Left lung (tissue), 14 donors: ENCODE measurements at places on chromosomes 1 and 21. TPM values are rescaled to one million over a fixed set of nuclear protein-coding genes. Genes with fewer than 3 reads are reported as not detected.

DNA sequence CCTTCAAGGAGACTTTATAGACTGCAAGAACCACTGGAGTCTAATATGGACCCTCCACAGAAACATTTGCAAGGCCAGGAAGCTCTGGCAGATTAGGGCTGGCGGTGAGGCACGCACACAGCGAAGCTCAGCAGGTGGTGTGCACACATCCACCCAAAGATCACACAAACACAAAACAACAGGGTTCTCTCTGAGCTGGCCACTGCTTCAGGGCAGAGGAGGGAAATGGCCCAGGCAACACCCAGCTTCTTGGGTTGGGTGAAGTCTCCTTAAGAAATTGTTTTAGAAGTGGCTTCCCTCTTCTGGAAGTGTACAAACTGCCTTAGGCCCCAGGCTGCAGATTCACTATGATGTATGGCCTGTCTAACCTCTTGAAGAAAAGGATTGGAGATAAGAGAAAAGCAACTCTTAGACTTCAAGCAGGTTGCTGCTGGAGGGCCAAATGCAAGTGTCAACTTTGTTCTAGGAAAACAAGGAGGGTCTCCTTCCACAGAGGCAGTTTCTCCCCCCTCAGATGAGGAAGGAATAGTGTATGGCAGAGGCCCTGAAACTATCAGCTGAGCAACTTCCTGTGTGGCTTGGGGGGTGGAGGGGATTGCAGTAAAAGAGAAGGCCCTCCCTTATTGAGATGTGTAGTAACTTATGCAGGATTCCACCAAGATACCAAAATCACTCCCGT, 2.0 kb downstream of the RCSD1 start:
- DNase-seq, result no peak

DNA sequence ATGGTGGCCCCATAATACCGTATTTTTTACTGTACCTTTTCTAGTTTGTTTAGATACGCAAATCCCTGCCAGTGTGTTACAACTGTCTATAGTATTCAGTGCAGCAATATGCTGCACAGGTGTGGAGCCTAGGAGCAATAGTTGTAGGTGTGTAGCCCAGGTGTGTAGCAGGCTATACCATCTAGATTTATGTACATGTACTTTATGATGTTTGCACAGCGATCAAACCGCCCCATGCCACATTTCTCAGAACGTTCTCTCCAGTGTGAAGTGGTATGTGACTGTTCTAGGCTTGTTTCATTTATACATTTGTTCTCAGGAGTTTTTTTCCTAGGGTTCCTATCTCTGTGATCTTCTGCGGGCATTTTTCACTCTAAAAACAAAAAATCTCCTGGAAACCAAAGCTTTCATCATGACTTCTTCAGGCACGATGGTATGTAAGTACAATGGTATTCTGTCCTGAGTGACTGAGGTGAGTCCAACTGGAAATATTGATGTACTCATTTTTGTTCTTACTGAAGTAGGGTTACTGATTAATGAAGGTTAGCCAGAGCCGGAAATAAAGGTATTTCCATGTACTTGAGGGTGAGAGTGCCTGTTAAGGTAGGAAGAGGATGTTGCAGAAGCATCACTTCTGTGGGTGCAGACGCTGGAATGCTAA, 153.0 kb downstream of the GABPA start:
- DNase-seq, result no peak

DNA sequence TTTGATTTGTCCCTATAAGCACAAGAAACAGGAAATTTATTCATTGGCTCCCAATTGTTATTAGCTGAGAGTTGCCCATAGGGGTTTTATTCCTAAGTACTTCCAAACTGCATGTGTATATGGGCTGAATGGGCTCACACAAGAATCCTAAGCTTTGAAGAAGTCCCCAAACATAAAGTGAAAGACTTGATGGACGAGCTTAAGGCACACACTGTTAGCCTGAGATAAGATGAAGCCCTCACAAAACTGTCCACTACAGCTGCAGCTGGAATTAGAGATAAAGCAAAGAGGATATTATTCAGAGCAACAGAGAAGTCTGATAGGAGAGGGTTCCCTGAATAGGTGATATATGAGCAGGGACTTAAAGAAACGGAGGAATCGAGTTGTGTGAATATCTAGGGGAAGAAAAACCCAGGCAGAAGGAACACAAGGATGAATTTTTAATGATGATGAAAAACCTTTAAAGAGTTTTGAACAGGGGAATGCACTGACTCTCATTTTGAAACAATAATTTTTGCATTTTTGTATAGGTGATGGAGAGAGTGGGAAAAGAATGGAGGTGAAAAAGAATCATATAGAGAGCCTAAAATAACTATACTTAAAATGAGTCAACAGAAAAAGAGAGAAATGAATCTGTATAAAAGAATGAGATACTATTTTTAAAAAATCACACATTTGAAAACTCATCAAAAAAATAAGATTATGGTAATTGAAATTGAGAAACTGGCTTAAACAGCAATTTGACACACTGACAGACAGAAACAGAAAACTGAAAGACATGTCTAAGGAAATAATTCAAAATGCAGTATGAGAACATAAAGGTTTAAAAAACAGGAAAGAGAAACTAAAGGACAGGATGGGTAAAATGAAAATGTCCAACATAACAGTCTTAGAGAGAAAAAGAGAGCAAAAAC, 133.6 kb upstream of the POGK start:
- no peak for DNase-seq

GRCh38 chr1:230879778-230880177, 11.5 kb upstream of the C1orf198 start:
- DNase-seq, result no peak

GRCh38 chr1:12047120-12047876, 15.8 kb upstream of the TNFRSF8 start:
- DNase-seq, result no peak

- no peak for DNase-seq
These were observed 66.4 kb upstream of the CASZ1 start for GRCh38 chr1:10862743-10863335.

- no peak for DNase-seq
These were observed 23.5 kb upstream of the CR2 start for GRCh38 chr1:207430602-207431001.

DNA sequence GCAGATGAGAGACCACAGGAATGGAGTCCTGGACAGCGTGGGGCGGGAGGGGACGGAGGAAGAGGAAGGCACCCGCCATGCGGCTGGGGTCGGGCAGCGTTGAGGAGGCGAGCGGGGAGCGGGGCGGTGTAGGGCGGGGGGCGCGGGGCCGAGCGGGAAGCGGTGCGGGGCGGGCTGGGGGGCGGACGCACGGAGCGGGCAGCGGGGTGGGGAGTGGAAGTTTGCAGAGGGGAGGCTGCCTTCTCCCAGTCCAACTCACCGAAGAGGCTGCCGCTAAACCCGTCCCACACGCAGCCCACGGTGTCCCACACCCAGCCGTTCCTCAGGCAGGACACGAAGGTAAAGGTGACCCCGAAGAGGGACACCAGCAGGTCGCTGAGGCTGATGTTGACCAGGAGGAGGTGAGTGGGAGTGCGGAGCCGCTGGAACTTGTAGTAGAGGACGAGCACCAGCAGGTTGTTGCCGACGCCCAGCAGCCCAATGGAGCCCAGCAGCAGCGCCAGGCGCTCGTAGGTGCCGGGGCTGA, 483 bp downstream of the CHML start:
- DNase-seq, result peak; percentile 86

DNA sequence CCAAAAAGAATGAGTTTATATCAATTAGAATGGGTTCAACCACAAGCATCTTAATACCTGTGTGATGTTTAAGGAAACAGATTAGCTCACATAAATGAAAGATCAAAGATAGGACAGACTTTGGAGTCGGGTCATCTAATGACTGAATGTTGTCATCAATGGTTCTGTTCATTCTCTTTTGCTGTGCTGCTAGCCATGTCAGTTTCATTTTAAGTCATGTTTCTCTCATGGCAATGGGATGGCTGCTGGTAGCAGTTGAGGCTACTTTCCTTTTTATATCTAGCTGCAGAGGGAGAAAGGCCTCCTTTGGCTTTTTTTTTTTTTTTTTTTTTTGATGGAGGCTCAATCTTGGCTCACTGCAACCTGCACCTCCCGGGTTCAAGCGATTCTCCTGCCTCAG, 86.9 kb upstream of the SPAG17 start:
- no peak for DNase-seq

- peak; percentile 2 for DNase-seq
These were observed 21.8 kb upstream of the LHX4 start for GRCh38 chr1:180208264-180208663.

DNA sequence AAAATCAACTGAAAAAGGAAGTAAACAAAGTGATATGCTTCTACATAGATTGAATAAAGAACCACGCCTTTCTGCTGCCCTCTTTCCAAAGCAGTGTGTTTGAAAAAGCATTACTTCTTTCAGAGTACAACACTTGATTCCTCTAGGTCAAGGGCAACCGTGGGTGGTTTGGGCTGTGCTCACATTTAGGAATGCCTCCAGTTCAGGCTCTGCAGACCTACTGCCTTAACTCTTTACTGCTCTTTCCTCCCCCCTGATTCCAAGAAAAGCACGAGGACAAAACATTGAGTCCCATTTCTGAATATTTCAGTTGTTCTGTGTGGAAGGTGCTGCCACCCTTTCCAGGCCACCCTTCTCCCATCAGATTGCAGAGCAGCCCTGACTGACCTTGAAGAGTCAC, 45.2 kb downstream of the ADAMTS1 start:
- DNase-seq, result no peak

GRCh38 chr1:93603601-93604000, 78.0 kb downstream of the BCAR3 start:
- no peak for DNase-seq

DNA sequence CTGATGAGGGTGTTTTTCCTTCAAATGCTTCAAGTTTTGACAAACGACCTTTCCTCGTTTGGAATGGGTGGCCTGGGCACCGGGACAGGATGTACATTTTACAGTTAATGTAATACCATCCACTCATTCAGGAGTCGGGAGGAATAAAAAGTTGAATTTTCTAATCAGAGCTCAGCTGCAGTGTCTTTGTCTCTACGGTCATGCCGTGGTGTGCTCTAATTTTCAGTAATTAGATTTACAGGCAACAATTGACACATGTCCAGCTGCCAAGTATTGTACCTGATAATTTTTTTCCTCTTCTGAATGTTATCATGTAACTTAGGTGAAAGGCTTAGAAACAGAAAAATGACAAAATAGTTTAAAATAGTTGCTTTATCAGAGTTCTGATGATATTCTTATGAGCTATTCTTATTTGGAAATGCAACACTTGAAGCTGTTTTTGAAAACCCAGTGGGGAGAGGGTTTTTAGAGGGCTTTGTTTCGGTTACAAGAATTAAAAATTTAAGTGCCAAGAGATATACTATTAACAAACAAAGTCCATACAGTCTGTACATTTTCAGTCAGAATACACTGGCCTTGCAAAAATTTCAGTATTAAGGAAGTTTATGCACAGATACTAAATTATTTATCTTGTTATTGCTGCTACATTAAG, 1.0 kb downstream of the CDKN2C start:
- DNase-seq, result no peak

- DNase-seq, result no peak
These were observed 718.3 kb upstream of the PTBP2 start for GRCh38 chr1:96002969-96003964.

DNA sequence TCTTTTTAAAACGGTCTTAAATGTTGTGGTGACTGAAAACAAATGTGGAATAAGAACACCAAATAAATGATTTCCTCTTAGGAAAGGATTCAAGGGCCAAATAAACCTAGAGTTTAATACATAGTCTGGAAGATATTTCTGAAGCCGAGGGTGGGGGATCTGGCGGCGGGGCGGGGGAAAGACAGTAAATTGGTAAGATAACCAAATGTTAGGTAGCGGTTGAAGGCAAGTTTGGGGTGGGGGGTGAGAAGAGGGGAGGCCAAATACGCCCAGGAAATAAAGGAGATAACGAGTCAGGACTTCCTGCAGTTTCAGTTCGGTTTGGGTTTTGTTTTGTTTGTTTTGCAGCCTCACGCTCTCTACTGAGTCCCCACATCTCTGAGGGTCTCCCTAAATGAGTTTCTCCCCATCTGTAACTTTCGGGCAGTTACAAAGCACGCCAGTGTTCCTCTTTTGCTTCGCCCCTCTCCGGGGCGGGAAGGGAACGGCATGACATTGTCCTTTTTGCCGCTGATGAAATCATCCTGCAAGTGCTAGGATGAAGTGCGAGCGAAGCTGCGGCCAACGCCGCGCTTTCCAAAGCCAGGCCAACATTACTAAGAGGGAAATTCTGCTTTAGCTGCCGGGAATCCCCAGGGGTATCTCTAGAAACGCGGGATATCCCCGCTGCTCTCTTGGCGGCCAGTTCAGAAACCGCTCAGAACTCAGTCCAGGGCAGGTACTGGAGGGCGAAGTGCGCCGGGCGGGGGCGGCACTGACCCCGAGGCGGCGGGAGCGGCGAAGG, 844 bp downstream of the NIBAN1 start:
- DNase-seq, result peak; percentile 64

GRCh38 chr1:189563784-189564183, 913.9 kb downstream of the BRINP3 start:
- DNase-seq, result no peak

- DNase-seq, result no peak
These were observed 9.9 kb downstream of the ATP1A1 start for GRCh38 chr1:116382857-116383483.

GRCh38 chr1:43841321-43842174, 92.1 kb upstream of the ARTN start:
- no peak for DNase-seq

The AUNIP gene
- total RNA-seq, result 1.2 TPM

The AVPR1B gene
- total RNA-seq, result not detected

The RAD54L gene
- 7.3 TPM for total RNA-seq

The MMEL1 gene
- 3.4 TPM for total RNA-seq

The S100A9 gene
- total RNA-seq, result 1,552 TPM
